ENCODE measurements at places on chromosomes 11 and 22.

DNA sequence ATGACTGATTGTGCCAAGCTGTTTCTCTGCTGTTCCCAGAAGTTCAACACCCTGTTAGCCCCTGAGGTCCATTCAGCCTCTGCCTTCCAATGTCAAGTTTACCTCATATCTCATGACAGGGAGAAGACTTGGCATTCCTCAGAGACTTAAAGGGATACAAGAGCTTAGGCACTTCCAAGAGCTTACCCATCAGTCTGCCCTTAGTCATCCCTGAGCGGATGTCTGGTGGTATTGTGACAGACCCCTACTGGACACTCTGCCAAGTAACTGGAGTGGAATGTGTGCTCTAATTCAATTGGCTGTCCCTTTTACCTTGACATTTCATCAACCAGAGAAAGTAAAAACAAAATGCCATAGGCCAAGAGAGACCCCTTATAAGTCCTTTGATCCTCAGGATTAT is 151.5 kb downstream of the AASDHPPT start:
- DNase-seq: no peak

- no peak for DNase-seq
Observed at GRCh38 chr22:49400136-49400940, 427.3 kb downstream of the BRD1 start.

GRCh38 chr11:13134066-13134465 is 125.0 kb downstream of the RASSF10 start:
- no peak for DNase-seq

DNA sequence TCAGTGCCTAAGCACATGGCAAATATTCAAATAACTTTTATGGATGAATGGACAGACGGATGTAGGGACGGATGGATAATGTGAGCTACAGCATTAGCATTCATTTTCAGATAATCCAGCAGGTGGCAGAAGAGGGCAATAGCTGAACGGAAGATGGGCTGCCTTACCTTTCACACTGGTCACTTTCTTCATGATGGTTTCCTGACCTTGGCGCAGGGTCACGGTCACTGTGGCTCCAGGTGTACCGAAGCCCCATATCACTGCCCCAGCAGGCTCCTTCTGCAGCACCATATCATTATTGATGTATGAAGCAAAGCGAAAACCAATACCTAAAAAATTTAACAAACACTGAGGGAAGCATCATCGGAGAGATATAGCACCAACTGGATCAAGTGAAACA is 4.3 kb downstream of the SIAE start:
- no peak for DNase-seq

DNA sequence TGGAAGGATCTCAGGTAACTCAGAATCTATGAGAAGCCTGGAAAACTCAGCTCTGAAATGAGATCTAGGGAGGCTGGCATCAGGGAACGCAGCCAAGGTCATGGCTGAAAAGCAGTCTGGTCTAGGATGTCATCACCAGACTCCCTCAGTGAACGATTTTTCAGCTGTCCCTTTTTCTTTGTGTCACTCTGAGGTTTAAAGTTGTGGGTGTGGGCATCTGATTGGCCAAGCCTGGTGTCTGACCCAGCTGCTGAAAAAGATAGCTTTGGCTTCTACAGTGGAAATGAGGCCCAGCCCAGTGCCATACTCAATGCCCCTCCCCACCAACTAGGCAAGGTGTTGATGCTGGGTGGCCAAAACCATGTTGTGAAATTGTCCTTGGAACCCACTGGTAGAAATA is 14.5 kb downstream of the RPS3 start:
- DNase-seq: no peak

- DNase-seq: no peak
Observed at GRCh38 chr11:16410479-16410878, 54.1 kb upstream of the SOX6 start.

DNA sequence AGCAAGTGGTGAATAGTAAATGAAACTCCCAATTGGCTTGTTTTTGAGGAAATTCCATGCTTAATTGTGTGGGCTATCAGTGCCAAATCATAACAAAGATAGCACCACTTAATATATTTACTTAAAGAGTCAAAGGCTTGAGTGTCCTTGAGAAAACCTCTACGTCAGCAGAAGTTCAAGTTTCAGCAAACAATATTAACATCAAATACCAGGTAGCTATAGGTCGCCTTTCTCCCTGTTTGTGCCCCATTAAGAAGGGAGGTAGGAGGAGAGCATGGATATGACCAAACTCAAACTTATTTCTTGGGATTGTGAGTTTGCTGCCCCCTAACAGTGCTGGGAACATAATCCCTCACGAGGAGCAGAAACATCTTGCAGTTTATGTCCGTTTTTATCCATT is 105.6 kb upstream of the SYN3 start:
- DNase-seq: no peak

DNA sequence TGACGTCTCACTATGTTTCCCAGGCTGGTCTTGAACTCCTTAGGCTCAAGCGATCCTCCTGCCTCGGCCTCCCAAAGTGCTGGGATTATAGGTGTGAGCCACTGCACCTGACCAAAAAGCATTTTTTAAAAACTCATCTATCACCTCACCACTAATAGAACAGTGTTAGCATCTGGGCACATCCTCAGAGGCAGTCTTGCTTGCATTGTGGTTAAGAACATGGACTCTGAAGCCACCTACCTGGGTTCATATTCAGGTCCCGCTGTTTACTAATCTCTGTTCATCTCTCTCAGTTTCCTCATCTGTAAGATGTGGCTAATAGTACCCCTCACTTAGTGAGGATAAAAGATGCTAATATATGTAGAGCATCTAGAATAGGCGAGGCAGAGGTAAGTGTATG is 90.6 kb downstream of the PACS1 start:
- no peak for DNase-seq

GRCh38 chr22:17980638-17981051 is 43.7 kb downstream of the MICAL3 start:
- peak; percentile 14 for DNase-seq

All from activated T-helper 1 cell treated with anti-CD3 and anti-CD28 coated beads, Interleukin-2, amount 50 U/mL, for 16 hours (primary cell).